Activated T-cell treated with anti-CD3 and anti-CD28 coated beads, Interleukin-2, amount 50 U/mL, for 72 hours (primary cell): ENCODE measurements at places on chromosomes 2 and 18.

DNA sequence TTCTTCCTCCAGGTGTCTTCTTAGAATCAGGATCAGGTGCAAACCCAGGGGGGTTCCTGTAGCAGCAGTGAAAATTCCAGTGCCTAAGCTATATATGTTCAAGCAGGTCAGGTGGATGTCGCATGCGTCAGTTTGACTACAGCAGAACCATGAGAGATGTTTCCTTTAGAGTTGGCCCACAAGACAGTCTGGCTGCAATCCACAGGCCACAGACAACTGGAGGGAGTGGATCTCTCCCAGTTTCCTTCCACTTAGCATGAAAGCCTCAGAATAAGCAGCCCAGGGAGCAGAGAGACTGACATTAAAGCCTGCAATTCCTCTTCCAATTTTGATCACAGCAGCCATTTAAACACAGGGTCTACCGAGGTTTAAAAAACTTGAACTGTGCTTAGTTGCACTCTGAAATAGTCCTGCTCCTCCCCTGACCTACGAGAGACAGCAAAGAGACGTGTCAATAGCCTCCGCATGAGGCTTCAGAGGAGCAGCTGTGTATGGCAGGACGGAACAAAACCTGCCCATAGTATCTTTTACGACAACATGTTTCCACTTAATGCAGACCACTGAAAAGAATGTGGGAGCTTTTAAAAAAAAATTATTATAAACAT is 988 bp upstream of the KCNE4 start:
- no peak for DNase-seq

GRCh38 chr2:43585708-43586107 is 10.1 kb downstream of the THADA start:
- DNase-seq = no peak

GRCh38 chr2:68216454-68217310 is 35.6 kb downstream of the PPP3R1 start:
- DNase-seq = no peak

GRCh38 chr18:62784966-62785413 is 69.6 kb downstream of the PHLPP1 start:
- no peak for DNase-seq
